CD4-positive, alpha-beta T cell (primary cell): ENCODE measurements at places on chromosomes 7 and 10.

- DNase-seq = no peak
These were observed 176.8 kb upstream of the AGR3 start for GRCh38 chr7:17058568-17058967.

DNA sequence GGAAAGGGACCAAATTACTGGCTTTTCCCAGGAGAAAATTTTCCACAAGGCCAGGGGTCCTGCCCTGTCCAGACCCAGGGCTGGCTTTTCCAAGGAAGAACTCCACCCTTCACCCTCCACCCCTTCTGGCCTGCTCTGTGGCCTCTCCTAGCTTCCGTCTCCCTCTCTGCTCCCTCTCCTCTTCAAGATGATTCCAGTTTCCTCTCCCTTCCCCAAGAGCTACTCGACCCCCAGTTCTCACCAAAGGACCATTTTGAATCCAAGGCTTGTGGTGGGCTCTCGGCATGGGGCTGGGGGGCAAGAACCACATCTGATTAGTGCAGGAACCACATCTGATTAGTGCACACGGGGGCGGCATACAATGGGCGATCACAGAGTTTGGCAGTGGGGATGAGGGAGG lies 7.7 kb downstream of the CHAT start:
- no peak for DNase-seq

- DNase-seq = peak; percentile 17
These were observed 19.9 kb downstream of the ACTA2 start for GRCh38 chr10:88932539-88933256.

- DNase-seq = no peak
These were observed 349.6 kb downstream of the DNAJB6 start for GRCh38 chr7:157686285-157686894.

DNA sequence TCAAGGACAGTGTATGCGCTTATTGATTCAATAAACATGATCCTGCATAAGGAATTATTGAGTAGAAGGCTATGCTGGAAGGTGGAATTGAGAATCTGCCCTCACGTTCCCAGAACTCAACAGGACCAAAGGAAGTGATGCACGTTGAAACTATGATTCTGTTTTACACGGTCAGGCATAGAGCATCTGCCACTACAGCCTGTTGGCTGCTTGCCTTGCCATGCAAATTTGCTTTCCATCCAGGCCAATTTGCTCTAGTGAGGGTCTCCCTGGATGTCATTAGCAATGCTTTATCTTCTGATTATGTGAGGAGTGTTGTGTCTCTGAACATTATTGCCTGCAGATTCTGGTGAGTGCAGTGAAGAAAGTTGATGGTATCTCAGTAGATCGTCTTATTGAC lies 132.9 kb downstream of the ADRA2A start:
- no peak for DNase-seq

DNA sequence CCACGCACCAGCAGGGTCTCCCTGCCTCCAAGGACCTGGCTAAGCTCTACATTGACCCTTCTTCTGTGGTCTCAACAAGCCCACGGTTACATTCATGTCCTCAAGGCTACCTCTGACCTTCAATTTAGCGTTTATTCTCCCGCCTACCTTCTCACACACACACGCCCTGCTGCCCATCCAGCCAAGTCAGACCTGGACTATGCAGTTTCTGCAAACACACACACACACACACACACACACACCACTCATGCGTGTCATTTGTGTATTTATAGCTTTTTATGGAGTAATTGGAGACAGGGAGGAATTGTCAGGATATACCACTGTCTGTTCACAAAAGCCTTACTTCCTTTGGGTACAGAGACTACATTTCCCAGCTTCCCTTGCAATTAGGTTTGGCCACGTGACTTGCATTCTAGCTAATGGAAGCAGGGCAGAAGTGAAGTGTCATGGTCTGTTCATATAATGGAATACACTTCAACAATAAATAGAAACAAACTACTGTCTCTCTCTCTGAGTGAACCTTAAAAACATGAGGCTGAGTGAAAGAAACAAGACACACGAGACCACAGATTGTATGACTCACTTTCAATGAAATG lies 53.8 kb upstream of the CPXM2 start:
- DNase-seq = no peak

GRCh38 chr10:5349362-5349761 lies 15.4 kb upstream of the UCN3 start:
- DNase-seq = no peak

GRCh38 chr7:81908220-81908619 lies 138.4 kb upstream of the HGF start:
- DNase-seq = no peak

DNA sequence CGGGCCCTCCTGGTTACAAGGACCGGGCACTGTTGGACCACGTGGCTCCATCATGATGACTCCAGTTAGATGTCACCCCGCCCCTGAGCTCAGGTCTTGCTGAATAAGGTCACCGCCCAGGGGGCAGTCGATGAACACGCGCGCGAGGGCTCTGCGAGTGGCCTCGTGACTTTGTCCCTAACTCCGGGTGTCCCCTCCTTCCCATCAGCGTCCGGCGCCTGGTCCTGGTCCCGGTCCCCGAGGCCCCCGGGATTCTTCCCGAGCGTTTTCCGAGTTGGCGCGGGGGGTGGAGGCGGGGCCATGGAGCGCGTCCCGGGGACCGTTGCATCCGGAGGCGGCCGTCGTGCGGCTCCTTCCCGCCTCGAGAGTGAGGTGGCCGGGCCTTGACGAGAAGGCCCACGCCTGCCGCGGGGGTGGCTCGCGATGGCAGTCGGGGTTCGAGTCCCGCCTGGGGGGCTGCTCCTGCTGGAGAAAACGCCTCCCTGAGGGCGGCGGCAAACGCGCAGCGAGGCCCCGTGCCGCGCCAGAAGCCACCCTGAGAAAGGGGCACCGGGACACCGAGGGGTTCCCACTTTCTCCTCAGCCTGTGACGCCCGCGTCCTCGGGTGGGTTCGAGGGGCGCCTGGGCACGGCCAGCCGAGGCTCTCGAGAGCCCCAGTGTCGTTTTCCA lies 569 bp upstream of the NPTX2 start:
- no peak for DNase-seq

GRCh38 chr10:24262929-24263590 lies 54.1 kb downstream of the KIAA1217 start:
- no peak for DNase-seq

- peak; percentile 27 for DNase-seq
These were observed 16.5 kb upstream of the CHN2 start for GRCh38 chr7:29177963-29178600.

DNA sequence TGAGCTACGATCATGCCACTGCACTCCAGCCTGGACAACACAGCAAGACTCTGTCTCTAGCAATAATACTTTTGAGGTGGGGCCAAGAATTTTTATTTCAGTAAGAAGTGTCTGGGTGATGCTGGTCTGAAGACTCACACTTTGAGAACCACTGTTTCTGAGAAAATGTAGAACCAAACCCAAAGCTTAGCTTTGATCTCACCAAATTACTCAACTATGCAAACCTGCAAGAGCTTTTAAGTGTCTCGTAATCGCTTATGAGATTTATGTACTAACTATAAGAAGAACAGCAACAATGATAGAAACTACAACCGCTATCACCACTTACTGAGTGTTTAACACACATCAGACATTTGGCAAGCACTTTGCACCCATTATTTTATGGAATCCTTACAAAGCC lies 29.5 kb downstream of the APBB1IP start:
- DNase-seq = no peak

DNA sequence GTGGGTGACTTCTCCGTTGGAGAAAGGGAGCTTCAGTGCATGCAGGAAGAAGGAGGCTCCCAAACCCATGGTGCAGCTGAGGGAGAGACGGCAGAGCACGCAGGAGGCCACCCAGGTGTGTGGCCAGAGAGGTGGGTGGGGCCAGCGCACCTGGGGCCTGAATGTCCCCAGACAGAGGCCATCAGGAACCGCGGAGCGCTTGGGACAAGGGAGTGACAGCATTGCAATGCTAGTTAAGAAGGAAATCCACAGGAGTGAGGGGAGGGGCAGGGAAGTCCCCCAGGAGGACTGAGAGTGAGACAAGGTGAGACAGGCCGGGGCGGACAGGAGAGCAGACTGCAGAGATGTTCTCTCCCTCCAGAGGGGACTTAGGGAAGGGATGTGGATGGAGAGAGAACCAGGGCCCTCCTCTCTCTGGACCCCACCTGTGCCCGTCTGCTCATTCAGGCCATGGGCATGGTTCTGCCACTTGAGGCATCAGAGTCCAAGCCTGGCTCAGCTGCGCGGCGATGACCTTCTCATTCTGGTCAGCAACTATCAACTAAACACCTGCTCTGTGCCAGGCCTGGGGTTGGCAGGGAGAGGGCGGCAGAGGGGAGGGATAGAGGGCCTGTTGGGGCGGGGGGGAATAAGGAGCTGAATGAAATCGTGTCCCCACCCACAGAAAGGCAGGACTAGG lies 69.4 kb upstream of the COL13A1 start:
- DNase-seq = no peak

DNA sequence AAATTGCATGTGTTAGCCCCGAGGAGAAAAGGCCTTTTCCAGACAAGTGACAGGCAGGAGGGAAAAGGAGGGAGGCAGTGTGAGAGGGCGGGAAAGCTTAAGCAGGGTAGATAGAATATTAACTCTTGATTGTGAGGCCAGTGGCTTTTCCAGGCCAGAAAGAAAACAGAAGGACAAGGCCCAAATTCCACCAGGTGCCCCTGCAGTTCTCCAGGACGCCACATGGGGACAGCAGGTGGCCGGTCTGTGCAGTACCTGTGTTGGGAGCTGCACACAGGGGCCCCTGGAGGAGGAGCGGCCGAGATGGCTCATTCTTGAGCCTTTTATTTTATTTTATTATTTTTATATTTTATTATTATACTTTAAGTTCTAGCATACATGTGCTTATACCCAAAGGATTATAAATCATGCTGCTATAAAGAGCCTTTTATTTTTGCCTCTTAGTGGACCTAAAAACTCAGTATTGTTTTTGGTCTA lies 141.3 kb upstream of the KLF14 start:
- DNase-seq = peak; percentile 22

DNA sequence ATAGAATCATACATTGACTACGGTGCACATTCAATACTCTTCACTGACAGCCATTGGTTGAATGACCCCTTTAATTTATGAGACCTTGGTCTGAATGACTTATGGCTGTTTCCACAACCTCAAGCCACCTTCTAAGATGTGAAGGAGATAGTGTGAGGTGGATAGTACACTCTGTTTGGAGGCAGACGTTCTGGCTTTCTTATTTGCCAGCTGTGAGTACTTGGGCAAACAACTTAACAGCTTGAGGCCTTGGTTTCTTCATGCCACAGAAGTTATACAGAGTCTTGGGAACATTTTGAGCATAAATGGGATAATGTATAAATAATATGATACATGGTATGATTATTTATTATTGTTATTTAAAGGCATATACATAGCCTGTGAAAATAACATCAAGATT lies 62.0 kb downstream of the BPGM start:
- DNase-seq = no peak

DNA sequence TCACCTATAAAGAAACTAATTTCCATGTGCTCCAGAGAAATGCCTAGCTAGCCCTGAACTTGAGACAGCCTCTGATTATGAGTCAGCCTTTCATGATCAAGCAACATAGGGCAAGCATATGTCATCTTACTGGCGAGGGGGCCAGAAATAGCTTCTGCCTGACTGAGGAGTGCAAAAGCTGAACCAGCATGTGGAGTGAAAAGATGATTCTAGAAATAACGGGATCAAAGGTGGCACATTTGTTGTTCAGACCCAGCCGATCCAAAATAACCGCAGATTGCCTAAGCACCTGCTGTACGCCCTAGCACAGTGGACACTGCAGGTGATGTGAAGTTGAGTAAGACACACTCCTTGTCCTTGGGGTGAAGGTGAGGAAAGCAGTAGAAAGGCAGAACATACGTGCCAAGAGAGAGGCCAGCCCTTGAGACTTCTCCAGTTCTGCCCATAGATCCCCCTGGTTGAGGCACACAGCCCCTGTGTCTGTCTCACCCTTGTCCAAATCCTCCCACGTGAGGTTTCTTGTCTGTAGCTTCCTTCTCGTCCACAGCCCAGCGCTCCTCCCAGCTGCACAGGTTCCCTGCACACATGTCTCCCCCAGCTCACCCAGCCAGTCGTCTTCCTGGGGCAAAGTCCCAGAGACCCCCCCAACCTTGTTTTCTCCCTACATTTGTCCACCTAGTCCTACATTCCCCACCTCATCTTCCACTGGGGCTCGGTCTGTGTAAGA lies 2.8 kb upstream of the BCL7B start:
- no peak for DNase-seq

GRCh38 chr7:90409667-90410066 lies 6.4 kb downstream of the CLDN12 start:
- no peak for DNase-seq

DNA sequence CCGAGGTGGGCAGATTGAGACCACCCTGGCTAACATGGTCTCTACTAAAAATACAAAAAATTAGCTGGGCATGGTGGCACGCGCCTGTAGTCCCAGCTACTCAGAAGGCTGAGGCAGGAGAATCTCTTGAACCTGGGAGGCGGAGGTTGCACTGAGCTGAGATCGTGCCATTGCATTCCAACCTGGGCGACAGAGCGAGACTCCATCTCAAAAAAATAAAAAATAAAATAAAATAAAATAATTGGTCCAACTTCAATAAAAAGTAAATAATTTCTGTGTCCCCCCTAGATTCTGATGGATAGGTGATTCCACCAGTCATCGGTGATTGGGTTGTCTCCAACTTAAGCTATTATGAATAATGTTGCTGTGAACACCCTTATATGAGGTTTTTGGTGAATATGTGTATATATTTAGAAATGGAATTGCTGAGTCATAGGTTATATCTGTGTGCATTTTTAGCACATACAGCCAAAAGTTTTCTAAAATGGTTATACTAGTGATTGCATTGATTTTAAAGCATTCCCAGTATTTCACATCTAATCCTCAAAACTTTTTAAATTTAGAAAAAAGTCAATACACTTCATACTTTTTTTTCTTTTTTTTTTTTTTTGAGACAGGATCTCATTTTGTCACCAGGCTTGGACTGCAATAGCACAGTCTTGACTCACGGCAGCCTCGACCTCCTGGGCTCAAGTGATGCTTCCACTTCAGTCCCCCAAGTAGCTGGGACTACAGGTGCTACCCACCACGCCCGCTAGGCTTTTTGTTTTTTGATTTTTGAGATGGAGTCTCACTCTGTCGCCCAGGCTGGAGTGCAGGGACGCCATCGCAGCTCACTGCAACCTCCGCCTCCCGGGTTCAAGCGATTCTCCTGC lies 13.7 kb upstream of the SRPK2 start:
- no peak for DNase-seq

DNA sequence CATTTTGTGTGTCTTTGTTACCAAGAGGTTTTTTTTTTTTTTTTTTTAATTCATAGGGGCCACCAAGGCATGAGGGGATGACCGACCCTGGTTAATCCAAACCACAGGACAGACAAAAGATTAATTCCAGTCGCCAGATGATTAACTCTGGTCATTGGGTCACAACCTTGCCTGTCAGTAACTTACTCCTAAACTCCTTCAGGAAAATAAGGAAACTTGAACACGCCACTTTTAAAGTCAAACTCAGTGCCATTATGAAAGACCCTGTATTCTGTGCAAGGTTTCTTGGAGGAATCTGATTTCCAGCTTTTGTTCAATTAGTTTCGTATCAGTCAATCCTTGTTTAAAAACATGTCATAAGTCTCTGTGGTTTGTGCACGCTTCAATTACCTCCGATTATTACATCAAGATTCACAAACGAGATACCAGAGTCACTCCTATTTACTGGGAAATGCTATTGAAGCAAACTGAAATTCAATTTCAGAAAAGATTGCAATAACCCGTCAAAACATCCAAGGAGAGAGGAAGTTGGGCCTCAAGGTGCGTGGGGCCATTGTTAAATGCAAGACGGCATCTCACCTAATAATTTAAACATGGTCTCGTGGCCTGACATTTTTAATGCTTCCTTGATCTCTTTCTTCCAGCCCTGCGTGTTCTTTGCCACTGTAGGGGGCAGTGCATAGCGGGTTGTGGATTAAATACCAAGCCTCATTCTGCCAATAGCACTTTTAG lies 44.0 kb downstream of the NRP1 start:
- DNase-seq = no peak
